Regular cardiac myocyte (primary cell): ENCODE measurements at places on chromosomes 4 and X. TPM values are rescaled to one million over a fixed set of nuclear protein-coding genes. Genes with fewer than 3 reads are reported as not detected.

The TEX13C gene
- total RNA-seq = not detected in 2 replicates

The RBBP7 gene
- 61.2 and 147 TPM in 2 replicates for total RNA-seq

The C4orf54 gene
- total RNA-seq = not detected in 2 replicates

The SHROOM3 gene
- total RNA-seq = 3.3 and 3.9 TPM in 2 replicates

The SOX3 gene
- not detected in 2 replicates for total RNA-seq

The CXCL13 gene
- total RNA-seq = not detected in 2 replicates

The SSX3 gene
- total RNA-seq = not detected in 2 replicates

The FANCB gene
- total RNA-seq = 5.4 and 13.4 TPM in 2 replicates

The LNX1 gene
- 1.2 and 3.7 TPM in 2 replicates for total RNA-seq

The CFI gene
- 2.5 and 12.4 TPM in 2 replicates for total RNA-seq

The PF4V1 gene
- total RNA-seq = 10.2 and 16.1 TPM in 2 replicates

The ING2 gene
- total RNA-seq = 12.7 and 15.5 TPM in 2 replicates

The SSX2B gene
- not detected in 2 replicates for total RNA-seq

The KLKB1 gene
- total RNA-seq = under 0.01 and 0.28 TPM in 2 replicates

The AFF1 gene
- 9.4 and 19.2 TPM in 2 replicates for total RNA-seq

The CXXC4 gene
- total RNA-seq = under 0.01 TPM in 2 replicates

The DUSP21 gene
- not detected in 2 replicates for total RNA-seq
